ENCODE measurements at places on chromosomes 7 and 10. TPM values are rescaled to one million over a fixed set of nuclear protein-coding genes. Genes with fewer than 3 reads are reported as not detected.

TRIM73 gene
- 10.5 TPM for total RNA-seq

DNAJC9 gene
- total RNA-seq: 10.1 TPM

GPR26 gene
- not detected for total RNA-seq

CSGALNACT2 gene
- 32.5 TPM for total RNA-seq

GRCh38 chr10:31101123-31101522, 69.5 kb upstream of the ZNF438 start:
- no peak overlapping the region for H3K27ac ChIP-seq
- H3K4me1 ChIP-seq: peaks cover 19% of the 10 kb centered on the region
- H3K27me3 ChIP-seq: no peaks in the 10 kb centered on the region
- no peak overlapping the region for H3K4me3 ChIP-seq
- no peaks in the 10 kb centered on the region for H3K36me3 ChIP-seq

DNA sequence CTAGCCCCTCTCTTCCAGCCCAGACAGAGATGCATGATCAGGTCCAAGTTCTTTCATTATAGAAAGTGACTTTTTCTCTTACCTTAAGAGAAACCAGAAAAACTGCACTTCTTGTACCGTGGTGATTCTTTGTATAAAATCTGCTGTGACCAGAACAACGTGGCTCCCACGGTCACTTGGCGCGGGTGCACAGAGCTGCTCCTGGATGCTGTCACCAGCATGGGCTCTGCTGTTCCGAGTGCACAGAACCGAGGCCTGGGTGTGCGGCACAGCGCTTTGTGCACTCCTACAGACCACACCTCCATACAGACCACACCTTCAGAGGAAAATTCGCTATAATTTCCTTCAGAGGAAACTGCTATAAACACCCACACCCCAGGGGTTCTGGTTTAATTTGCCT, 26.0 kb downstream of the VIPR2 start:
- H3K4me3 ChIP-seq: no peak overlapping the region
- H3K27me3 ChIP-seq: no peaks in the 10 kb centered on the region
- H3K36me3 ChIP-seq: no peaks in the 10 kb centered on the region

- no peaks in the 10 kb centered on the region for H3K27me3 ChIP-seq
- no peaks in the 10 kb centered on the region for H3K36me3 ChIP-seq
- H3K4me3 ChIP-seq: no peak overlapping the region
- H3K27ac ChIP-seq: no peak overlapping the region
- DNase-seq: no peak
- H3K4me1 ChIP-seq: no peaks in the 10 kb centered on the region
Observed at GRCh38 chr10:8316284-8316683, 261.8 kb downstream of the GATA3 start.

- no peaks in the 10 kb centered on the region for H3K27me3 ChIP-seq
- H3K36me3 ChIP-seq: peaks cover 26% of the 10 kb centered on the region
- peaks cover 39% of the 10 kb centered on the region for H3K4me1 ChIP-seq
- peak overlapping the region; percentile 76 for H3K27ac ChIP-seq
- DNase-seq: no peak
Observed at GRCh38 chr7:100825751-100826513, 1.4 kb downstream of the EPHB4 start.

All from upper lobe of left lung (tissue), 6 donors.